Left ventricle myocardium inferior (tissue), 1 donor: ENCODE measurements at places on chromosomes 12 and 14. TPM values are rescaled to one million over a fixed set of nuclear protein-coding genes. Genes with fewer than 3 reads are reported as not detected.

GRCh38 chr14:63423381-63423780 is 104.6 kb upstream of the GPHB5 start:
- H3K4me3 ChIP-seq = no peak overlapping the region
- no peaks in the 10 kb centered on the region for H3K27me3 ChIP-seq
- no peak for DNase-seq
- peaks cover 36% of the 10 kb centered on the region for H3K4me1 ChIP-seq
- peaks cover 16% of the 10 kb centered on the region for H3K36me3 ChIP-seq

TTC5 gene
- total RNA-seq = 12.0 TPM

DNA sequence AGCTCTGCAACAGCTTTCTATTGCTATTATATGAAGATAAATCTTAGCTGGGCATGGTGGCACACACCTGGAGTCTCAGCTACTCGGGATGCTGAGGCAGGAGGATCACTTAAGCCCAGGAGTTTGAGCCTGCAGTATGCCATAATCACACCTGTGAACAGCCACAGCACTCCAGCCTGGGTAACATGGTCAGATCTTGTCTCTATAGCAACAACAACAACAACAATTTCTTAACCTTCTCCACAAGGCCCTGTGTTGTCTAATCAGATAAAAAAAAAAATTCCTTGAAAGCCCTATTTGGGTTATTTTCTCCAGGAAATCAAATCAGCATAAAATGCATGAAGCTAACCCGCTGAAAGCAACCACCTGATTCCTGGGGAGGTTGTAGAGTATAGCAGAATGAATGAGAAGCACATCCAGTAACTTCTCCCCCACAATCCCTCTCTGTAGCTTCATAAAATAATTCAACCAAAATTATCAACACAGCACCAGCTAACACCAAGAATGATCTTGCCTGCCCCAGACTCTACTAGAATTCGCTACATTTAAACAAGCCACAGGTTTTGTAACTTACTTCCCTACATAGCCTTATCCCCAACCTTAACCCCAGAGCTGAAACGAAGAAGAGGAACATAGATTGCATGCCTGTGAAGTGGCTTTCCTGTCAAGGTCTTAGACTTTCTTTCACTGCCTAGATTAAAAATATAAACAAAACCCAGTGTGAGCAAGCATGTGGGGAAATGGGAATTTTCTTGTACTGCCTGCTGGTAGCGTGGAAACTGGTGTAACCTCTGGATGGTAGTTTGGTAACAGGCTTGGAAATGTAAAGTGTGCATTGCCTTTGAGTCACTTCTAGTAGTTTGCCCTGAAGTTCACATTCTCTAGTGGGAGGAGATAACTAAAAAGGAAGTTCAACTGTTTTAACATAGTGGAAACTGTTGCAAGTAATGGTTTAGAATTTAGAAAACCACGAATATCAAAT is 6.0 kb upstream of the STK38L start:
- H3K27ac ChIP-seq = peak overlapping the region; percentile 14
- no peak overlapping the region for H3K4me3 ChIP-seq
- H3K4me1 ChIP-seq = no peaks in the 10 kb centered on the region
- H3K36me3 ChIP-seq = no peaks in the 10 kb centered on the region
- no peaks in the 10 kb centered on the region for H3K27me3 ChIP-seq
- no peak for DNase-seq

DNA sequence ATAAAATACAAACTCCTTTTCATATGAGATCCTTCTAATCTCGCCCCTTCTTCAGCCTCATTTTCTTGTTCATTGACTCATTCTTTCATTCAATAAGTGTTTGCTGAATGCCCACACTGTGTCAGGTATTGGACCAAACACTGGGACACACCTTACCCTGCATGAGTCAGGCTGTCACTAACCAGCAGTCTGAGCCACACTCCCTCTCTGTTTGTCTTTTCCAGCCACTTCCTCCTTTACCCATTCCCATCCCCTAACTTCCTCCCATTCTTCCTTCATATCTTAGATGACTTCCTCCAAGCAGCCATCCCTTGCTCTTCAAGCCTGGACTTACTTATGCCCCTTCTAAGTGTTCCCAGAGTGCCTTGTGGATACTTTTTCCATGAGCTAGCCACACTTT is 27.0 kb upstream of the HIF1A start:
- H3K4me1 ChIP-seq = peaks cover 8% of the 10 kb centered on the region
- no peaks in the 10 kb centered on the region for H3K36me3 ChIP-seq
- no peak for DNase-seq
- no peak overlapping the region for H3K27ac ChIP-seq
- H3K4me3 ChIP-seq = no peak overlapping the region

DNA sequence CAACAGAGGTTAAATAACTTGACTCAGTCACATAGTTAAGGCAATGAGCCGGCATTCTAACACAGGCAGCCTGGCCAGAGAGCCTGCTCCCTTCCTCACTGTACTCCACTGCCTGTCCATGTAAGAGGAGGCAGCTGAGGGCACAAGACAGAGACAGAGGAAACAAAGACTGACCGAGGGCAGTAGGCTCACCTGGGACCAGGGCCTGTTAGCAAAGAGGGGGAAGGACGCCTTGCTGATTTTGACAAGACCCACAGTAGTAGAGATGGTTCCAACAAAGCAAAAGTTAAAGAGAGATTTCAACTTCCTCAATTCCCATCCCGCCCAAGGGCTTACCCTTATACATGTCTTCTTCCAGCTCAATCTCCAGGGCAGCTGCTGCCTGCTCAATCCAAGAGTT is 26.5 kb downstream of the OTUB2 start:
- no peak for DNase-seq
- no peak overlapping the region for H3K27ac ChIP-seq
- H3K4me1 ChIP-seq = peaks cover 56% of the 10 kb centered on the region
- H3K4me3 ChIP-seq = no peak overlapping the region
- no peaks in the 10 kb centered on the region for H3K27me3 ChIP-seq

GRCh38 chr12:104600036-104600712 is 143.4 kb downstream of the CHST11 start:
- peaks cover 60% of the 10 kb centered on the region for H3K4me1 ChIP-seq
- H3K27me3 ChIP-seq = no peaks in the 10 kb centered on the region
- no peak for DNase-seq
- no peak overlapping the region for H3K4me3 ChIP-seq

DNA sequence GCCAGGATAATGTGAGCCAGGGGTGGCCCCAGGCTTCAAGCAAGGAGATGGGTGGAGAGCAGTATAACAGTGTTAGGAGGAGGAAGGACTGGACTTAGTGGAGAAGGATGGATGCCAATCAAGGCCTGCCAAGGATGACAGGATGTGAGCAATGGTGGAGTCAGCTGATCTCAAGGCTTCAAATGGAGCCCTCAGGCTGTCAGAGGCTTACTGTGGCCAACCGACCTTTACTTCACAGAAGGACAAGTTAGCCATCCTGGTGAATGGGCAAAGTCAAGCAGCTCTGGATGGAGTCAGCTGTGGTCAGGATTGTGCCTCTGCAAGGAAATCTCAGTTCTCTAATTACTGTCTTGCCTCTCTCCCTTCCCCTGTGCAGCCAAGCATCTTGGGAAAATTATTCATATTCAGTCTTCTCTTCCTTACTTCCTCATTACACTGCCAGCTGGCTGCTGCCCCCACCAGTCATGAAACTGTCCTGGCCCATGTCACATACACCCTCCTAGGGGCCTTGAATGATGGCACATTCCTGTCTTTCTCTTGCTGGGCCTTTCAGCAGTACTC is 7.6 kb upstream of the STAT6 start:
- no peak for DNase-seq
- peak overlapping the region; percentile 28 for H3K27ac ChIP-seq

DNA sequence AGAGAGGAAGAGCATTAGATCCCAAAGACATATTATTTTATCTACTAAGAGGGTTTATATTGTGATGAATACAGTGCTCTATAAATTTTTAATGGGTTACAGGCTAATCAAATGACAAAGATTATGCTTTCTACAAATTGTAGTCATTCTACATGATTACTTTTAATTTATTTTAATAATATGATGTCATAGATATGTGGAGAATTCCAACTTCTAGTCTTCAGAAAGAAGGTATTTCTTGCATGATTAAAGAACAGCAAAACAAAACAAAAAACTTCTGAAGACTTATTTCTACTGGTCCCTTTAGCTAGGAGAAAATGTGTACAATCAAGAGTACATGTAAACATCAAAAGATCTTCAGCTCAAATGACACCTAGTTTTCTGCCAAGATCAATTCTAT is 71.5 kb upstream of the FOXG1 start:
- H3K27ac ChIP-seq = no peak overlapping the region
- H3K4me3 ChIP-seq = no peak overlapping the region
- no peaks in the 10 kb centered on the region for H3K4me1 ChIP-seq

GRCh38 chr14:72929316-72930080 is 3.2 kb downstream of the DCAF4 start:
- H3K4me3 ChIP-seq = no peak overlapping the region
- H3K4me1 ChIP-seq = peaks cover 21% of the 10 kb centered on the region
- DNase-seq = no peak
- no peak overlapping the region for H3K27ac ChIP-seq
- H3K36me3 ChIP-seq = peaks cover 2% of the 10 kb centered on the region

GRCh38 chr14:25381498-25381897 is 331.6 kb upstream of the STXBP6 start:
- no peak overlapping the region for H3K4me3 ChIP-seq
- no peak for DNase-seq
- no peak overlapping the region for H3K27ac ChIP-seq
- H3K36me3 ChIP-seq = no peaks in the 10 kb centered on the region
- no peaks in the 10 kb centered on the region for H3K4me1 ChIP-seq

- H3K4me3 ChIP-seq = no peak overlapping the region
- DNase-seq = no peak
Measured at GRCh38 chr12:11758087-11758486, 108.6 kb downstream of the ETV6 start.

- no peak overlapping the region for H3K27ac ChIP-seq
- no peaks in the 10 kb centered on the region for H3K36me3 ChIP-seq
- no peak overlapping the region for H3K4me3 ChIP-seq
- peaks cover 12% of the 10 kb centered on the region for H3K4me1 ChIP-seq
Measured at GRCh38 chr12:62774794-62775193, 160.2 kb downstream of the PPM1H start.

DNA sequence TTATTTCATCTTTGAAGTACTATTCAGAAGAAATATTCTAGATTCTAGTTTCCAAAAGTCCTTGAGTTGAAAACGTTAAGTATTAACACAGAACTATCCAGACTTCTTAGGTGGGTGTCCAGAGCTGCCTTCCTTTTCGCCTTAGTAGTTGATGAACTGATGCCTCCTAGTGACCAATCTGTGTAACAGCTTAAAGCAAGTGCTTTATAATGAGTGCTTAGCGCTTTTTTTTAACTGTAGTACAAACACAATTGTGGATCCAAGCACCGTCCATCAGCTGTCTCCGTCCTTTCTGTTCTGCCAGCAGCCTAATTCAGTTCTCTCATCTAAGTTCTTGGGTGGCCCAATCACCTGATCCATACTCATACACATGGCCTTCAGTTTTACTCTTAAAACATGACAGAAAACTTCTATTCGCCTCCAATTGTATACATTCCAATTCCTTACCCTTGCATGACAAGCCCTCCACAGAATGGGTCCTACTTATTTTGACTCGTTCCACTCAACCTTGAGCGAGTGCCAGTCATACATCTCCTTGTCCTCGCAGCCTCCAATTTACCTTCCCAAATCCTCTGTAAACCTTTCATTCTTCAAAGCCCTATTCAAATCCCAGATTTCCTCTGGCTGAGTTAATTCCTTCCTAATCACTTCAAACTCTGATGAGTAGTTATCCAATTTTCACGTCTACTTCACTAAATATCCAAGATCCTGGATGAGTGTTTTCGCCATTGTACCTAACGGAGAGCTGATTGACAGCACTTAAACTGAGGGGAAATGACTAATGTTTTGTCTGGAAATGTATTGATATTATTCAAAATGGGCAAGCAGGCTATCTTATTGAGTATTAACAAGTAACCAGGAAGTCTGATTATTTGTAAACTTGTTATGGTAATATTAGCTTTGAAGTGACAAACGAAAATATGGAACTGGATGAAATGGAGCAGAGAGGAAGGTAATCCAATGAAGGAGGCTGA is 5.8 kb upstream of the PHLDA1 start:
- H3K27me3 ChIP-seq = no peaks in the 10 kb centered on the region
- H3K4me3 ChIP-seq = no peak overlapping the region
- peaks cover 19% of the 10 kb centered on the region for H3K4me1 ChIP-seq
- H3K27ac ChIP-seq = no peak overlapping the region
- H3K36me3 ChIP-seq = no peaks in the 10 kb centered on the region
- no peak for DNase-seq

DNA sequence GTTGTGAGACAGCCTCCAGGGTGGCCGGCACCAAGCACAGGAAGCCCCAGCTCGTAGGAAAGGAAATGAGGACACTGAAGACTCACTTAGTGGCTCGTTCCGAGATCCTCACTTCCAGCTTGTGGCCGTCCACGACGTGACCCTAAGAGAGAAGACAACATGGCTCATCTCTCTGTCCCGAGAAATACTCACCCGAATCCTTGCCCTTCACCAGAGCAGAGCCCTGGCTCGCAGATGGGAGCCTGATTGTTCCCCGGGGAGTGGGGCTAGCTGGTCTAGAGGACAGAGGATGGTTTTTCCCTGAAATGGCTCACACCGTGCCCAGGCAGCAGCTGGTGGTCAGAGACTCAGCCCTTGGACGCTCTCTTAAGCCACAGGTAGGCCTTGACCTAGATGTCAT is 47.8 kb downstream of the RBM19 start:
- H3K27ac ChIP-seq = no peak overlapping the region
- H3K27me3 ChIP-seq = no peaks in the 10 kb centered on the region
- H3K4me1 ChIP-seq = no peaks in the 10 kb centered on the region
- H3K36me3 ChIP-seq = peaks cover 78% of the 10 kb centered on the region
